ENCODE measurements at places on chromosomes 6 and 20.
A peak's percentile ranks its signal among the peaks of the same experiment; 100 is the strongest.

DNA sequence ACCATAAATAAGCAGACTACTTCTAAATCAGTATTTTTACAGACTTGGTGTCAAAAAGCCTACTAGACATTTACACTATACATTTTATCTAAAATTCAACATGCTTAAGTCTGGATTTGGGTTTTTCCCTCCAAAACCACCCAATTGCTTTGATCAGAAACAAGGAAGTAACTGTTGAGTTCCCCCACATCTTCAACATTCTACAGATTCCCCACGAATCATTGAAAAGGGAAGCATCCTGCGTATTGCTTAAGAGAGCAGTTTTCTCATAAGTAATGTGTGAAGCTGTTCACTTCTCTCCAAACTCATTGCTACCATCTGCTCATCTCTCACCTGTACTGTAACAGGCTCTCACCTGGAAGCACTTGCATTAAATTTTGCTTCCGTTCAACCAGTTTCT lies 36.4 kb upstream of the RNF144B start:
- no peak for DNase-seq

DNA sequence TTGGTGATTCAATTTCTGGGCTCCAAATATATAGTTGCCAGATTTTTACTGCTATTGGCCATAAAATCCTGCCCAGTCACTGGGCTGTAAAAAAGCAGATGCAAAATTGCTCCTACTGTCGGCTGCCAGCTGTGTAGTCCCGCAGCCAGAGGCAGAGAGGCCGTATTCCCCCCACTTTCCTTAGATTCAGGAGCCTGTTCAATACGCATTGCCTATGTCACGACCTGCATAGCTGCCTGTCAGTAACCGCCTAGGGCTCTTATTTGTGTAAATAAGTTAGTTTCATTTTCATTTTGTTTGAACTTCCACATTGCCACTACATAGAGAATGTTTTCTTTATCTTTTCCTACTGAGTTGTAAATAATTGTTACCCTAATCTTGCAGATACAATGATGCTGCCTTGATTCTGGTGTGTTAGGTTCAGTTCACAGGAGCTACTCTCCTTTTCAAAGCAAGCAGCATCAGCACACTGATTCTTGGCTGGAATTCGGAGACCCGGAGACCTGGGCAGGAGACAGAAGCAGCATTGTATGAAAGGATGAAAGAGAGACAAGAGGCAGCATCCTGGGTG lies 46.0 kb upstream of the UST start:
- peak; percentile 60 for DNase-seq

GRCh38 chr6:144294016-144294415 lies 8.9 kb downstream of the UTRN start:
- peak; percentile 90 for DNase-seq

GRCh38 chr20:3156811-3157619 lies 2.6 kb downstream of the FASTKD5 start:
- DNase-seq: peak; percentile 8

DNA sequence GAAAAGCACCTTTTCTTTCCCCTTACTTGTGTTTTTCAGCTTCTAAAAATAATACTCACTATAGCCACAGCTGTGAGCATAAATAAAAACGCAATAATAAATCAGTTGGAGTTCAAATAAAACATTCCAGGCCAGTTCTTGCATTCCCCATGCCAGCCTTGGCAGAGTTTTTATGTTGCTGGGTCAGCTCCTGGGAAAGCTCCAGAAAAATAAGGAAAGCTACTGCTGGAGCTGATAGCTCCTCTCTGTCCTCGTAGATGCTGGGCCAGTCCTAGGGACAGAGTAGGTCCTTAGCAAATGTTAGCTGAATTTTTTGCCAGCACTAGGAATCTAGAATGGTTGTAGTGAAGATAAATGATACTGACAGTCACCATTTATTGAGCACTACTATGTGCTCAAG lies 389.0 kb upstream of the SYNCRIP start:
- DNase-seq: no peak

- peak; percentile 25 for DNase-seq
Observed at GRCh38 chr20:15656124-15656523, 917.1 kb downstream of the KIF16B start.

GRCh38 chr6:130872250-130873095 lies 45.3 kb downstream of the SMLR1 start:
- peak; percentile 69 for DNase-seq

- DNase-seq: peak; percentile 4
Observed at GRCh38 chr6:145315982-145316600, 419.2 kb downstream of the EPM2A start.

GRCh38 chr6:21885532-21886114 lies 292.1 kb downstream of the SOX4 start:
- DNase-seq: peak; percentile 83

DNA sequence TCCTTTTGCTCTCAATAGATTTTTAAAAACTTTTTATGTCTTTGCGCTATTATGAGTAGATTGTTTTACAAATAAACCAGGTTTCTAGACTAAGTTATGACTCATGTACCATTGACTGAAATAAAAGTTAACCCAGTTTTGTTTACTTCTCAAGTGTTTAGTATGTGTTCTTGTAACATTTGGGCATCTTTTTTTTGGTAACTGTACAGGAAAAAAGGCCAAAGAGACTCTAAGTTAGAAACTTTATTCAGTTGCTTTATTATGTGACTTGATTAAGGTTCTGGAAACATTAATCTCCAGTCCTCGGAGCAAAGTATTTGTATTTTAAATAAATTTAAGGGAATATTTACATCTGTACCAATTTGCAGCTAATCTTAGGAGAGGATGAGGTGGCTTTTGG lies 2.9 kb downstream of the NKAIN2 start:
- no peak for DNase-seq

DNA sequence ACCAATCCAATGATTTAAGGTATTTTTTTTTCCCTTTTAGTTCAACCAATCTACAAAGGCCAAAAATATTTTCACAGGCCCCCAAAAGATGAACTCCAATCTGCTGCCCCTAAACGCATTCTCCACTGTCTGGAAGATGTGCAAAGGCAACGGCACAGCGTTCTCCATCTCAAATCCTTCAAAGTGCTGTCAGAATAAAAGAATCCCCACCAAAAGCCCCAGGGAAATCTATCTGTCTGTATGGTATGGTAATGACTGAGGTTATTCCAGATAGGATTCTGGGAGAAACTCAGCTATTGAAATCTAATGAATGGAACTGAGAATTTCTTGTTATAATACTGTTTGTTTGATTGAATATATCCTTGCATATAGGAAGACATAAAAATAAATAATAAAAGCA lies 217.8 kb upstream of the CCN2 start:
- no peak for DNase-seq

- peak; percentile 85 for DNase-seq
Observed at GRCh38 chr20:57212534-57213276, 53.7 kb downstream of the BMP7 start.

GRCh38 chr6:34391786-34392496 lies 528 bp downstream of the NUDT3 start:
- peak; percentile 56 for DNase-seq

GRCh38 chr6:130012728-130013127 lies 5.7 kb upstream of the L3MBTL3 start:
- no peak for DNase-seq
